H1 (cell line): ENCODE measurements at places on chromosomes 7 and 10. TPM values are rescaled to one million over a fixed set of nuclear protein-coding genes. Genes with fewer than 3 reads are reported as not detected.

- no peak for DNase-seq
Measured at GRCh38 chr7:22858640-22859561, 36.3 kb upstream of the TOMM7 start.

DNA sequence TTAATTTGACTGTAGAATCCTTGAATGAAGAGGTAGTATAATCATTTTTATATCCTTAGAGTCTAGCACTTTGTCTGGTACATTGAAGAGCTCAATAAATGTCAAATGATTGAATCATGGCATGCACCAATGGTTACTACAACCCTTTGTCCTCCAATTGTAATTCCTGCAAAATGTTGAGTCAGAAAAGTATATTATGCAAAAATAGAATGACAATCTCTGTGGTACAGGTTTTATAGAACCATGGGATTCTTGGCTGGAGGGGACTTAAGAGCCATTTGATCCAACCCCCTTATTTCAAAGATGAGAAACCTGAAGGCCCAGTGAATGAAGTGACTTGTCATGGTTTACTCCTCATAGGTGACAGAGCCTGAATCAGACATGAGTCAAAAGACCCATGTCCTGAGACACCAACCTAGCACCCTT is 30.9 kb upstream of the SMKR1 start:
- no peak for DNase-seq

DNA sequence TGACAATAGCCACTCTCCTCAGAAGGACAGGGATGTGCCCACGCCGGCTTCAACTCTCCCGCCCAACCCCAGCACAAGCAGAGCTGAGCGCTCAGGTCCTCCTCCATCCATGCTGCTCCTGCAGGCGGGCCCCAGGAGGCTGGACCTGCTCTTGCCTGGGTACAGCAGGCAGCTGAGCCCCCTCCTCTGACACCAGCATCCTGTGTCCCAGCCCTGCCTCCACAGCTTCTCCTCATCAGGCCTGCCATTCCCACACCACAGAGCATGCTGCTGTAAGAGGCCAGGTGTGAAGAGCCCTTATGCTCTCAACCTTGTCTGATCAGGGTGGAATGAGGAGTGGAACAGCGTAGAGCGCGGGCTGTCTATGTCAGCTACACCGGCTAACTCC is 302.2 kb downstream of the PTPRN2 start:
- DNase-seq: no peak

The ANKRD2 gene
- not detected in 2 replicates for total RNA-seq

DNA sequence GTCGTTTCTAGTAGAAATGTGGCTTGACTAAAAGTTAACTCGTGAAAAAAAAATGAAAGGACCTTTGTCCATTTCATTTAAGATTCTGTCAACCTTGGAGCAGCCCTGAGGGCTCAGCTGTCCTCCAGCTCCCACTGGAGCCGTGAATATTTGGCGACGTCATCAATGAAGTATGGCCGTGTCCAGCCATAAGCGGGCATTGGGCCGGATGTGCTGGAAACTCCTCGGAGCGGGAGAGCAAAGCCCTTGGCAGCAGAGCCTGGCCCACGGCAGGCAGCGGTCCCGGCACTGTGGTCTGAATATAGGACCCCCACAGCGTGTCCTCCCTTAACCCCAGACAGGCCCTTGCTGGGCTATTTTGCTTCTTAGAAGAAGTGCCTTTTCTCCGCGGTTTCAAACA is 50.0 kb downstream of the JAKMIP3 start:
- no peak for DNase-seq

DNA sequence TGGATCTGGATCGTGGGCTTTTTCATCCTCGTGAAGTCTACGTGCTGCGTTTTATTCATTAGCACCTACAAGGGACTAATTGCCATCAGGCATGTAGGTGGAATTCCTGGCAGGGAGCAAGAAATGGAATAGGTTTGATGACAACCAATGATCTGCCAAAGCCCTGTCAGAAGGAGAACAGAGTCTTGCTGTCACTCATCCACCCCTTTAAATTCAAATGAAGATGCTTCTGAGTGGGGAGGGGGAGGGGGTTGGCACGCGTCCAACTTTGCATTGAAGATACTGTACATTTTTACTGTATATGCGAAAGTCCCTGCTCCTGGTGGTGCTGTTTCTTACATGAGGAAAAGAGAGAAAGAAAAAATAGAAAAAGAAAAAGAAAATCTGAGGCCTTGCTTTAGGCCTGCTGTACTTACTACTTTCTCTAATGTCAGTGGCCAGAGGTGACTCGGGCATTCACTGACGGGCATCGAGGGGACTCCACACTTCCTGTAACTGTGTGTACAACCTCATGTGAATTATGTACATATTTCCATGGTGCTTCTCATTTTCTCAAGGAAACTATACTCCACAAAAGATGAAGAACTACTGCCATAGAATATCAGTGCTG is 569.1 kb downstream of the INHBA start:
- DNase-seq: no peak

- peak; percentile 68 for DNase-seq
Measured at GRCh38 chr10:120824881-120825309, 26.3 kb upstream of the WDR11 start.

The SMKR1 gene
- 0.39 and 1.2 TPM in 2 replicates for total RNA-seq

GRCh38 chr10:57579926-57580325 is 687.8 kb downstream of the IPMK start:
- DNase-seq: peak; percentile 21

The LIPF gene
- total RNA-seq: not detected in 2 replicates

DNA sequence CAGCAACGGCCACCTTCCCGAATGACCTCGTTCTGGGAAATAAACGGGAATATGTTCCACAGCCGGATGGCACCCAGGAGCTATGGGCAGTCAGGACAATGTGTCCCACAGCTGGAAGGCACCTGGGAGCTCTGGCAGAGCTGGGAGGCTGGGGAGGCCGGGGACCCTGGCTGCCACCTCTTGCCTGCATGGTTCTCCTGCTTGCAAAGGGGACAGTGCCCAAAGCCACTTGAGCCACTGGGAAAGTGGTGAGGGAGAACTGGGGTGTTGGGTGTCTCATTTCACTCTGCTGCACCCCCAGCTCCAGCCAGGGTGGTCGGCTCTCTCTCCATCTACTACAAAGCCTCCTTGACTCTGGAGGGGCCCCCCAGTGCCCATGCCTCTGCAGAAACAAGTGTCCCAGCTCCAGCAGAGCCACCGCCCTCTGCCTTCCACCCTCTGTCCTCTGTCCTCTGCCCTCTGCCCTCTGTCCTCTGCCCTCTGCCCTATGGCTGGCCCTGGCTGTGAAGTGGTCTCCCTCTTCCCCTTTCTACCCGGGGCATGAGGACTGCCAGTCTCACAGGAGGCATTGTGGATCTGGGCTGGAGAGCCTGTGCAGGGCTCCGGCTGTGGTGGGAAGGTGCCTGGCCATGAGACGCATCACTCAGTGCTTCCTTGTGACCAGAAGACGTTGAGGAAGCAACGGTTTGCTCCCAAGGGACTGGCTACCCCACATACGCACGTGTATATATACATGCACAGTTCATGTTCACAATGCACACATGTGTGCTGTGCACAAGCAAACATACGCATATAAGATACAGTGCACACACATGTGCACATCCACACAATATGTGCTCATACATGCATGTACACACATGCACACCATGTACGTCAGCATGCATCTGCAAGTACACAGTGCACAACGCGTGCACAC is 21.5 kb upstream of the INPP5A start:
- DNase-seq: no peak

The ZNF248 gene
- total RNA-seq: 9.1 and 9.7 TPM in 2 replicates

- no peak for DNase-seq
Measured at GRCh38 chr7:26267601-26268166, 24.0 kb upstream of the SNX10 start.

DNA sequence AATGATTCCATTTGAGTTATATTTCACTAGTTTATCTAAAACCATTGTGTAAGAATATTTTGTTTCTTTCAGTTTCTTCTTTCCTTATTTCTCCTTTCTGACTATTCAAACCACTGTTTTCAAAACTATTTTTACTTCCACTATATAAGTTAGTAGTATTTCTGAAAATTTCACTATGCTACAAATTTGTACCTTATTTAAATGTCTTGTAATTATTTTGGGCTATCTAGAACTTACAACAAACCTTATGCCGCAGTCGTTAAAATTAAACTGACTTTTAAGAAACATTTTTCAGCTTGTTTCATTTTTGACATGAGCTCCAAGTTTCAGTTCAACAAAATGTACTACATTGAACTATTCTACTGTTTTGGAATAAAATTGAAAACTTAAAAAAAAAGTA is 1.8 kb downstream of the TFEC start:
- DNase-seq: no peak

DNA sequence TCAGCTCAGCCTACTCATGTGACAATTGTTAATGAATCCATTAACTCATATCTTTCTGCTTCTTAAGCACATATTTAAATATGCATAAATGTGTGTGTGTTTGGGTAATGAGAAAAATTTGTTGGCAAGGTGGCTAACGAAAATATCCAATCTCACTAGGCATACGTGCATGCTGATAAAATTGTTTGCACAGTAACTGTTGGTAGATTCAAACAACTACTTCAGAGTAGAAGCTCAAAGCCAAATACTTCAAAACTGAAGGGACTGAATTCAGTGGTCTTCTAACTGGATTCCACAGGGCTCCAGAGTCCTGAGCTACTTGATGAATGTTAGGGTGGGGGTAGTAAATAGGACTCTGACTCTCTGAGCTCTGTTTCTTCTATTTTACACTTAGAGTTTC is 757.0 kb downstream of the GRM8 start:
- DNase-seq: no peak

DNA sequence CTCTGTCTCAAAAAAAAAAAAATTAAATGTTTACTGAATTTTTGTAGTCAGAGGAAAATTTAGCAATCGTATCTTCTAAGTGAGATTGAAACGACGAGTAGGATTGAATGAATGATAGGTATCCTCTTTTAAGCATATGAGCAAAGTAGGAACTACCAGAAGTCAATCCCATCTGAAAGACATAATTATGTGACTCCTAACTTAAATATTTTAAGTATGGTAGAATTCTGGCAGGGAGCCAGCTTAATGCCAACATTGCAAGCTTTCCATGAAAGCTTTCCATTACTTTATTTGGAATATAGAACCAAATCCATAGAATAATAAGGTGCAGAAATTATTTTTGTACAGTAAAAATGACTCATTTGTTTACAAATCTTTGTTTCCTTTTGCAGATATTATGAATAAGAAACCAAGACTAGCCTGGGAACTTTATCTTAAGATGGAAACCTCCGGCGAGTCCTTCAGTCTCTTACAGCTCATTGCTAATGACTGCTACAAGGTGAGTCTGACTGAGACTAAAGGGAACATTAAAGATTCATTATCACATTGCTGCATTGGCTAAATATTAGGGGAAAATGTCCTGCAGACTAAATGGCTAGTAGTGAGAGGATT is 50.2 kb upstream of the UBN2 start:
- no peak for DNase-seq

The TCAF2 gene
- 0.20 and 0.31 TPM in 2 replicates for total RNA-seq

- DNase-seq: no peak
Measured at GRCh38 chr7:96837593-96837992, 127.9 kb upstream of the SEM1 start.

GRCh38 chr10:77989081-77989724 is 40.1 kb downstream of the POLR3A start:
- no peak for DNase-seq

- DNase-seq: no peak
Measured at GRCh38 chr10:33298893-33299292, 35.6 kb downstream of the NRP1 start.

DNA sequence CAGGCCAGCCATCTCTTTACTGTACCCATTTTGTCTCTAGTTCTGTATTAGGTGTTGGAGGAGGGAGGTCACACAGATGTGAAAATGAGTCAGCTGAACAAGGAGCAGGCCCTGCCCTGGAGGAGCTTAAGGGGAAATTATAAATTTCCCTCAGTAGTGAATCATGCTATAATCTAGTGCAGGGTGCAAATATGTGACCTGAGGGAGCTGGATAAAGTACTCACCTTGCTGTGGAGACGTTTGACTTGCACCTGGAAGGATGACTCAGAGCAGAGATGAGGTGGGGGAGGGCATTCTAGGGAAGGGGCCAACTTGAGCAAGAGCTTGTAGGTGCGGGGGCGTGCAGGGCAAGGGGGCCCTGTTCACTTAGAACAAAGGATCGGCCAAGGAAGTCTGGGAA is 610.6 kb downstream of the SDK1 start:
- no peak for DNase-seq

- no peak for DNase-seq
Measured at GRCh38 chr10:89894051-89894450, 192.7 kb downstream of the KIF20B start.

GRCh38 chr10:5584895-5585516 is 60.2 kb downstream of the CALML3 start:
- peak; percentile 57 for DNase-seq

DNA sequence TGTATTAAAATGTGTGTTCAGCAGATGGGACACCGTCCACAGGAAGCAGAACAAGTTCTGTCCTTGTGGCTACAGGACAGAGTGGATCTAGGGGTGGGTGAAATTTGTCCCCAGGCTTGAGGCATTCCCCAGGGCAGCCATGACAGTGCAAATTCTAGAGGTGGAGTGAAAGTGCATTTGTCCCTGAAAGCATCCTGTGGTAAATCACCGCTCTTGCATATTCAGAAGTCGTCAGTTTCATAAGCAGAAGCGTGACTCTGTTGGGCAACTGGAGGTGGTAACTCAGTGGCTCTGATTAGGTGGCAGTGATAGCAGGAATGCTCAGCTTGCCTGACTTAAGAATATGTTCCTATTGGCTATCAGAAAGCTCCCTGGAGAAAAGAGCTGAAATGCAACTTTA is 96.6 kb downstream of the SNX10 start:
- DNase-seq: no peak

GRCh38 chr7:68205826-68206225 is 1209.2 kb downstream of the TYW1 start:
- DNase-seq: no peak

The NRAP gene
- not detected in 2 replicates for total RNA-seq

The UCN3 gene
- not detected in 2 replicates for total RNA-seq
